ENCODE measurements at places on chromosomes 4 and X.

DNA sequence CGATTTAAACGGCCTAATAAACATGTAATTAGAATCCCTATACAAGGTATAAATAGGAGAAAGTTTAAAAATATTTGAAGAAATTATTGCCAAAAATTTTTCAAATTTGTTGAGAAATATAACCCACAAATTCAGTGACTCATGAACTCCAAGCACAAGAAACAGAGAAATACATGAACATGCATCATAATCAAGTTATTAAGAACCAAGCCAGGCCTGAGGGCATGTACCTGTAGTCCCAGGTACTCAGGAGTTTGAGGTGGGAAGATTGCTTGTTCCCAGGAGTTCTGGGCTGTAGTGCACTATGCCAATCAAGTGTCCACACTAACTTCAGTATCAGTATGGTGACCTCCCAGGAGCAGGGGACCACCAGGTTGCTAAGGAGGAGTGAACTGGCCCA, 341.9 kb downstream of the CAMK2D start:
- DNase-seq = no peak

GRCh38 chr4:40258627-40259026, 61.8 kb downstream of the RHOH start:
- no peak for DNase-seq

DNA sequence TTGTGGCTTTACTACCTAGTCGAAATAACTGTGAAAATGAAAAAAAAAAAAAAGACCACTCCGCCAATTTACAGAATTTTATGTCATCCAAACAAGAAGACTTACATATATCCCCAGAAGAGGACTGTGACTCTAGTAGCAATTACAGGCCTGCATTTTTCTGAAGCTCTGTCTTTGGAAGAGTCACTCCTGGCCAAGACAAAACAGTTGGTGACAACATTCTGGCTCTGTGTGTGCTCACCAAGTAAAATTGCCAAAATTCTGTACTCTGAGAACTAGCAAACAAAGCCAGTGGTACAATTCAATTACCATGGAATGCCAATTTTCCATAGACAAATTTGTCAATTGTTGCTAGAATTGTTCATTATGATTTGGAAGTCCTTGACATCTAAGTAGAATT, 311.1 kb downstream of the PDGFC start:
- DNase-seq = no peak

DNA sequence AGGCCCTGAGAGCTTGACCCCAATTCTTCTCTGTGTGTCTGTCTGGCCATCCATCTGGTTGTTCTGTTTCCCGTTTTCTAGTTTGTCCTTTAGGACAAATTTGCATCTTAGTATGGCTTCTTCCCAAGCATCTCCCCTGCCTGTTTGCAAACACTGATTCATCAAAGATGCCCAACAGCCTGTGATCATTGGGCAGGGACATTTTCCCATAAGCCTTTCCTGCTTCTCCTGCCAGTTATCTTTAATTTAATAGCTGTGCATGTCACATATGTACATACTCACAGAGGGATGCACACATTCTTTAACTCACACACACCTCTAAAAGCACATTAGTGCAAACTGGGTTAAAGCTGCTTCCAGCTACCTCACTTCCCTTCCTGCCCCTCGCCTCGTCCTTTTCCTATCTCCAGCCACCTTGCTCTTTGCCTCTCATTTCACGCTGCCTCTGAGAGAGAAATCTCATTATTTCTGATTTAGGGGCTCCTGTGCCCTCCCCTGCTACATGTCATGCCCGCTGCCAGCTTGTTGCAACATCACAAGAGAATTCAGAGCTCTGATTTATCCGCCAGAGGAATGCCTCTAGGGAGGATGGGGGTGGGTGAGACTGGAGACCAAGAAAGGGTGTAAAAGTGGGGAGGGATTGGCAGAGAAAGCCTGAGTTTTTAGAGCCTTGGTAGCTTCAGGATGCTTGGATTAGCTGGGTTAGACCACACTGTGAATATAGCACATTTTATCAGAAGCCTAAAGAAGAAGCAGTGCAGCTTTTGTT, 100.6 kb downstream of the NHS start:
- DNase-seq = no peak

- DNase-seq = no peak
Measured at GRCh38 chr4:26207631-26208030, 113.2 kb upstream of the RBPJ start.

- DNase-seq = no peak
Measured at GRCh38 chrX:9997524-9997923, 30.4 kb downstream of the CLDN34 start.

DNA sequence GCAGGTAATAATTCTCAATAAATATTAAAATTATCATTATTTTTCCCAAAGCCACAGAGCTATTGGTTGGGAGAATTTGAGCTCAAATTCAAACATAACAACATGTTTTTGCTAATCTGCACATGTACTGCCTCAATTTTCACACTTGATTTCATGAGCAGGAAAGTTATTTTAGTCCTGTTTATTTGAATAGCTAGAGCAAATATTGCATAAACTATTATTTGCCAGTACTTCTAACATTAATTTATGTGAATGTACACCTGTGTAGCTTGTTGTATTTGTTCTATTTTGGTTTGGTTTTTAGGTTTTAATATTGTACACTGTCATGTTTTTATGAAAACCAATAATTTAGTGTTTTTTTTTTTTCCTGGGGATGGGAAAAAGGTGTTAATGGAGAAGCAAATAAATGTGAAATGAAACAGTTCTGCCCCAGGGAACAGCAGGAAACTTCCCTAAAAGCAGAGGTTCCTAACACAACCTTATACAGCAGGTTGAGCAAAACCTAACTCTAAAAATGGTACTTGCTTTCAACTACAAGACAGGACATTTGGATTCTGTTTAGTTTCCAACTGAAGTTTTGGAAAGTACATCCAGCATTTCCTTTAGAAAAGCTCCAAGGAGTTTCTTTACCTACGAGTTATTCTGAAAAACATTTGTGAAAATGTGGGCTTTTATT, 99.4 kb downstream of the SYNPO2 start:
- DNase-seq = no peak

- no peak for DNase-seq
Measured at GRCh38 chr4:86970447-86971354, 35.9 kb downstream of the AFF1 start.

GRCh38 chrX:3609810-3610209, 103.6 kb downstream of the PRKX start:
- DNase-seq = no peak

- DNase-seq = no peak
Measured at GRCh38 chr4:57093845-57094831, 16.0 kb downstream of the IGFBP7 start.

DNA sequence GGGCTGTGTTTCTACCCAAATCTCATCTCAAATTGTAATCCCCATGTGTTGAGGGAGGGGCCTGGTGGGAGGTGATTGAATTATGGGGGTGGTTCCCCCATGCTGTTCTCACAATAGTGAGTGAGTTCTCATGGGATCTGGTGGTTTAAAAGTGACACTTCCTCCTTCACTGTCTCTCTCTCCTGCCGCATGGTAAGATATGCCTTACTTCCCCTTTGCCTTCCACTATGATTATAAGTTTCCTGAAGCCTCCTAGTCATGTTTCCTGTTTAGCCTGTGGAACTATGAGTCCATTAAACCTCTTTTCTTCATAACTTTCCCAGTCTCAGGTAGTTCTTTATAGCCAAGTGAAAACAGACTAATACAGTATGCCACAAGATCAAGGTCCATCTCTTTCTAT, 70.0 kb upstream of the MSX1 start:
- peak; percentile 8 for DNase-seq

DNA sequence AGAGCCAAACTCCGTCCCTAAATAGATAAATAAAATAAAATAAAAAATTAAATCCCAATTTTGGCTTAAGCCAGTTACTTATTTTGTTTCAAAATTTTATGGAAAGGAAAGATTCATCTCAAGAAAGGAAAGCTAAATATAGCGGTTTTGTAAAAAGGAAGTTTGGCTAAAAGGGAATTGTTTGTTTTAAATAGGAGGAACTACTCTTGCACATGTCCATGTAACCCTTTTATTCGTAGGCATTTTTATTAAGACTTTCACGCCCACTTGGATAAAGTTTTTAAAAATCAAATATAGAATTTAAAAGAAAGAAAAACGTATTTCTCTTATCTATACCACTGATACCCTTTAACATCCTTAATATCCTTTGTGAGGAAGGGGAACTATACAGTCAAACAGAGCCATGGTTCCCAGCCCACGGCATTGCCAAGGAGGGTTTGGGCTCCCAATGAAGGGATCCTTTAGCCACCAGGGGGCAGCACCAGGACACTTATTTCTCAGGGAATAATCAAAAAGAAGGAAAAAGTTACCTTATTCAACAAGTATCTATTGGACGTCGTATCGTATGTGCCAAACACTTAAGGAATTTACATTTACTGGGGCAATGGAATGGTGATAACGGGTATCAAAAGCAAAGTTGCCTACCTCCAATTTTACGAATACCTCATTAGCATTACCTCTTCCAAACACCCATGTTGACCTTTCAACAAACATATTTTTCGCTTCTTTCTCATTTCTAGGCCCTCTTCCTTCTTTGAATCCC, 27.7 kb downstream of the CDKN2AIP start:
- DNase-seq = peak; percentile 95

- no peak for DNase-seq
Measured at GRCh38 chrX:133726211-133726630, 259.2 kb downstream of the GPC3 start.

DNA sequence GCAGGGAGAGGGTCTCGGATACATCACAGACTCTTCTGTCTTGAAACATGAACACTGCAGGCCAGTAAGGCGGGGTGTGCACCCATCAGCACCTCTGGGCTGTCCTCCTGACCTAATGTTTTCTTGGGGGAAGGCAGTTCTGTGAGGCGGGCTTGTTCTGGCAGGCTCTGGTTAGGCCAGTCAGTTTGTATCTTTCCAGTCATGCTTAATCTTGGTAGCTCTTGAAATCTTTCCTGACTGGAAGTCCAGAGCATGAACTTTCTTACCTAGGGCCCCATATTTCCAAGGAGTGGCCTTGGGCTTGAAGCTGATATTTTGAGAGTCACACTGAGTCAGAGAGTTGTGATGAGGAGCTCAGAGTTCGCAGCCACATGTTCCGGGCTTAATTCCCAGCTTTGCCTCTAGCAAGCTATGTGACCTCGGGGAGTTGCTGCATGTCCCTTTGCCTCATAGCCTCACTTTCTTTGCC, 54.2 kb upstream of the RASSF6 start:
- no peak for DNase-seq

DNA sequence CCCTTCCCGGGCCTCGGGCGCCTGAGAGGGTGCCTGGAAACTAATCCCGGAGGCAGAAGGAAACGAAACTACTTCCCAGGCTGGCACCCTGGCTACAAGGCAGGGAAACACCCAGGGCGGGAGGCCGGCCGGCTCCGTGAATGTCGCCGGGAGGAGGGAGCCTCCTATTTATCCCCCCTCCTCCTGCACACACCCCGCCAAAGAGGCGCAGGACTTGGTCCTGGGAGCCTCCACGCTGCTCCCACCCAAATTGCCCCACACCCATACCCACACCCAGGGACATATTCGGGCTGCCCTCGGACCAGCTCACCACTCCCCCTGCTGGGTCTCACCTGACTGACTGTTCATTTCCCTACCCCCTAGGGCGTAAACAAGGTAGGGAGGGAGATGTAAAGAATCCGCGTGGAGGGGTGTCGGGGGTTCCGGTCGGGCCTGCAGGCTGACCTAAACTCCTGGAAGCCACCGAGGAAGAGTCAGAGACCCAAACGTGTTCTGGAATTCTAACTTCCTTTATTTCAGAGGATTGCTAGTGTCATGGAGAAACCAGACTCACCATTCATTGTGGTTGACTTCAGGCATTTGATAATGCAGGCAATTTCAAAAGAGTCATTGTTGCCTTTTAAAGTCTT, at the start of gene BTC:
Gene BTC (minus strand): TSS at position 142 of the 629 bp plus-strand sequence. CDS start 198 bp downstream, outside the sequence.
- peak; percentile 50 for DNase-seq

DNA sequence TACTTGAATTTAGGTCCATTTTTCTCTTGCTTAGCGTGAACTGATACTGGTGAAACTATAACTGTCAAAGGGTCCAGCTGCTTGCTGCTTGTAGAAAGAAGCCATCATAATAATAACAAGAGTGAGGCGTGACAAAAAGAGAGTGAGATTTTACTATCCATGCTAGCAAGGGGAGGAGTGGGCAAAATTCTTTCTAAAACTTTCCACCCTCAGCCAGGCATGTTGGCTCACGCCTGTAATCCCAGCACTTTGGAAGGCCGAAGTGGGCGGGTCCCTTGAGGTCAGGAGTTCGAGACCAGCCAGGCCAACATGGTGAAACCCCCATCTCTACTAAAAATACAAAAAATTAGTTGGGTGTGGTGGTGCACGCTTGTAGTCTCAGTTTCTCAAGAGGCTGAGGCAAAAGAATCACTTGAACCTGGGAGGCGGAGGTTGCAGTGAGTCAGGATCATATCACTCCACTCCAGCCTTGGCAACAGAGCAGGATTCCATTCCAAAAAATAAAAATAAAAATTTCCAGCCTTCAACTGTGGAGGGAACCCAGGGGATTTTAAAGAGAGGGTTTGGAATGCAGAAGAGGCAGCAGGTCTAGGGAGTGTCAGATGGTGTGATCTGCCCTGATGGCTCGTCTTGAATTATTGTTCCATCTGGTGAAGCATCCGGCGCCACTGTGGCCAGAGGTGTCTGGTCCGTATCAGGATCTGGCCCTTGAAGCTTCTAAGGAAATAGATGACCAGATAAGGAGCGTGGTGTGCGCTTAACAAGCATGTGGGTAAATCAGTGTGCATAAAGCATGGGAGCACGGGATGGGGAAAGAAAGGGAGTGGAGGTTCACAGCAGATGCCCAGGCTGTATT, 51.8 kb downstream of the LRP2BP start:
- no peak for DNase-seq

DNA sequence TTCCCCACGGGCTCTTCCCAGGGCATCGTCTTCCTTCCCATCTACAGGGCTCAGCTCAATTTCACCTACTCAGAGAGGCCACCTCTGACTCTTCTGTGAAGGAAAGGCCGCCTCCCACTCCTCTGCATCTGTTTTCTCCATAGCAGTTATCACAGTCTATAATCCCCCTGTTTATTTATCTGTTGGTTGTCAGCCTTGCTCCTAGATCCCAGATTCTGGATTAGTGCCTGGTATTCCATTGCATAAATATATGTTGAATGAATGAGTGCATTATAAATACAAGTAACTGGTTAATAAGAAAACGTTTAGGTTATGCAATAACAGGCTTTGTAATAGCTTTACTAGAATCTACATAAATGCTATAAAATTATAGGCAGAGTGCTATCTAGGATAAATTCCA, 52.9 kb downstream of the NSG1 start:
- DNase-seq = no peak

- DNase-seq = no peak
Measured at GRCh38 chr4:89939994-89940393, 45.3 kb downstream of the MMRN1 start.

- no peak for DNase-seq
Measured at GRCh38 chr4:99886146-99886545, 8.1 kb downstream of the LAMTOR3 start.

DNA sequence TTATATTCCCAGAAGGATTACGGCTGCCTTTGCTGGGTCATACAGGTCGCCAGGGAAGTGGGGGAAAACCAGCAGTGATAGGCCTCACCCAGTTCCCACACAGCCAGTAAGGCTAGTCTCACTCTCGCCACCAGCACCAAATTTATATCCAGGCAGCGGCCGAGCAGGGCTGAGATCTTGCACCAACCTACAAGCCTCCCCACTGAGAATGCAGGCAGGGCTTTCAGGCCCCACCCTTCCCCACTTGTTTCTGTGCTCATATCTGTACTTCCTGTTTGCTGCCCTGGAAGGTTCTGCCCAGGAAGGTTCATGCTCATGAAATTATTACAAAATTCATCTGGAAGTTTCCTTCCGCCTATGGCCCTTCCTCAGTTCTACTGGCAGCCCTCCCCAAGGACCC, 179.7 kb downstream of the STIM2 start:
- DNase-seq = peak; percentile 8

Data from hematopoietic multipotent progenitor cell treated with erythropoietin and hydrocortisone succinate and interleukin-3 and kit ligand, for 6 days (in vitro differentiated cells).